ENCODE measurements at places on chromosomes 12 and 14. TPM values are rescaled to one million over a fixed set of nuclear protein-coding genes. Genes with fewer than 3 reads are reported as not detected.
A peak's percentile ranks its signal among the peaks of the same experiment; 100 is the strongest.

- H3K36me3 ChIP-seq: no peaks in the 10 kb centered on the region
- peak; percentile 45 for DNase-seq
- H3K4me1 ChIP-seq: peaks cover 12% of the 10 kb centered on the region
- no peaks in the 10 kb centered on the region for H3K27me3 ChIP-seq
- H3K4me3 ChIP-seq: no peak overlapping the region
- no peak overlapping the region for H3K27ac ChIP-seq
Observed at GRCh38 chr12:124764451-124764850, 99.2 kb downstream of the SCARB1 start.

- no peak for DNase-seq
- H3K27me3 ChIP-seq: no peaks in the 10 kb centered on the region
- H3K27ac ChIP-seq: no peak overlapping the region
- H3K4me3 ChIP-seq: no peak overlapping the region
Observed at GRCh38 chr14:51657762-51658161, 6.1 kb downstream of the FRMD6 start.

- no peaks in the 10 kb centered on the region for H3K27me3 ChIP-seq
- no peak overlapping the region for H3K27ac ChIP-seq
- H3K4me3 ChIP-seq: no peak overlapping the region
- DNase-seq: no peak
- H3K36me3 ChIP-seq: no peaks in the 10 kb centered on the region
Observed at GRCh38 chr14:23518709-23519108, 32.9 kb downstream of the ZFHX2 start.

DNA sequence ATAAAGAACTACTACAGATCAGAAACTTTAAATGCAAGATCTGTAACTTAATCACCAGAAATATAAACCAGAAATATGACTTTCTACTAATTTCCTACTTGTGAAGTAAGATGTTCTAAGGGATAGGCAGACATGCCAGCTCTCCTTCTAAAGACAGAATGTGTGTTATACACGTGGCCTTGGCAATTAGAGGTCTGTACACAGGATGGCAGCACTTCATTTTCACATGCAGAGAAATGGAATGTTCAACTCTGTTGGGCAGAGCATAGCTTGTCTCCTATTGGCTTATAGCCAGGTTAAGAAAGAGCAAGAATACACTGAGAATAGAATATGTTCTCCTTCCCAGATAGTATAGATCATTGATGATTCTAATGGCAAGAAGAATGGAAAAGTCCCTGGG, 403.8 kb downstream of the DAD1 start:
- no peak for DNase-seq
- H3K4me3 ChIP-seq: no peak overlapping the region
- H3K27me3 ChIP-seq: no peaks in the 10 kb centered on the region
- no peaks in the 10 kb centered on the region for H3K4me1 ChIP-seq
- no peaks in the 10 kb centered on the region for H3K36me3 ChIP-seq

GRCh38 chr12:96897421-96897820, 9.6 kb upstream of the NEDD1 start:
- no peaks in the 10 kb centered on the region for H3K36me3 ChIP-seq
- H3K4me1 ChIP-seq: no peaks in the 10 kb centered on the region
- H3K27me3 ChIP-seq: no peaks in the 10 kb centered on the region
- no peak overlapping the region for H3K4me3 ChIP-seq
- no peak for DNase-seq

- no peak overlapping the region for H3K27ac ChIP-seq
- H3K27me3 ChIP-seq: no peaks in the 10 kb centered on the region
- no peak overlapping the region for H3K4me3 ChIP-seq
- no peaks in the 10 kb centered on the region for H3K36me3 ChIP-seq
Observed at GRCh38 chr12:120822832-120823503, 81.2 kb downstream of the SPPL3 start.

DNA sequence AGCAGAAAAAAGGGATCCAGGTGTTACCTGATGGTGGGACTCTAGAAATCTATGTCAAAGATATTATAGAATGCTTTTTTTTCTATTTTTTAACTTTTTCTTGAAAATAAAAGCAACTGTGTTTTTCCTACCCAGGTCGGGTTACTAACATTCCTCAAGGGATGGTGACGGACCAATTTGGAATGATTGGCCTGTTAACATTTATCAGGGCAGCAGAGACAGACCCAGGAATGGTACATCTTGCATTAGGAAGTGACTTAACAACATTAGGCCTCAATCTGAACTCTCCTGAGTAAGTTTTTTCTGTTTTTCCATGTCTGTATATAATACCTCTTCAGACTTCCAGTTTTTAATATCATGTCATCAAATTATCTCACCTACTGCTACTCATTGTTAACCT, 27.6 kb upstream of the KCNMB4 start:
- DNase-seq: no peak
- H3K4me1 ChIP-seq: no peaks in the 10 kb centered on the region
- no peaks in the 10 kb centered on the region for H3K27me3 ChIP-seq
- H3K27ac ChIP-seq: no peak overlapping the region
- H3K4me3 ChIP-seq: no peak overlapping the region
- peaks cover 32% of the 10 kb centered on the region for H3K36me3 ChIP-seq

DNA sequence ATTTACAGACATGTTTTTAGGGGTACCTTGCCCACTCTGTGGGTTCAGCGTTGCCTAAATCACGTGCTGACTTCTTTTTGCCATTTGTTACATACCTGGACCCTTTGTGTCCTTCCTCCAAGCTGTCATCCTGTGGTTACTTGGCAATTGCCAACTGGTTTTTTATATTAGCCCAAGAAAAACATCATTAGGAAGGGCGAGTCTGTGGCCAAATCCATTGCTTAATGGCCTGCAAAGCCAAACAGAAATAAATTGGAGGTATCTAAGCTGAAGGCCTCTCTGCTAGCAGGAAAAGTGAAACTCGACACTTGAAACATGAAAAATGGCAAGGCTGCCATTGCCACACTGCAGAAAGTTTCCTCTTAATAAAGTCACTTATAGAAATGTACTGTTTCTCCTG, 190.4 kb downstream of the NUAK1 start:
- H3K27me3 ChIP-seq: no peaks in the 10 kb centered on the region
- no peak overlapping the region for H3K4me3 ChIP-seq
- no peak overlapping the region for H3K27ac ChIP-seq
- H3K36me3 ChIP-seq: no peaks in the 10 kb centered on the region
- DNase-seq: no peak

- no peaks in the 10 kb centered on the region for H3K36me3 ChIP-seq
- peak; percentile 53 for DNase-seq
- H3K4me1 ChIP-seq: peaks cover 6% of the 10 kb centered on the region
- H3K4me3 ChIP-seq: no peak overlapping the region
- H3K27me3 ChIP-seq: no peaks in the 10 kb centered on the region
Observed at GRCh38 chr14:33839193-33840076, 111.4 kb downstream of the EGLN3 start.

DNA sequence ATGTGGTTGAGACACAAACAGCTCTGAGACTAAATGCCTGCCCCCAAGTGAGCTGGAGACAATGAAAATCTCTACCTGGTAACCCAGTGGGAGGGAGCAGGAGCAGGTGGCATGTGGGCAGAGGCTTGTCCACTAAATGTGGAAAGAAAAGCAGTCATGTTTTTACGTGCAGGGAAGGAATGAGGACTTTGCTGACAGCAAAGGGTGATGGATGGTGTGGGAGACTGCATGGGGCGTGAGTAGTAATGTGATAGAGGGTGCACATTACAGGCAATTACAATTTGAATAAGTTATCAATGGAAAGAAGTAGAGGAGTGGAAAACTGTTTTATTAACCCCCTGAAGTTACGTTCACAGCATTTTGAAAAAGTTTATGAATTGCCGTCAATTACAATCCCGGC, 176.6 kb downstream of the NRXN3 start:
- no peak overlapping the region for H3K4me3 ChIP-seq
- no peaks in the 10 kb centered on the region for H3K4me1 ChIP-seq
- H3K36me3 ChIP-seq: no peaks in the 10 kb centered on the region

GRCh38 chr12:11884706-11885105, 186.0 kb upstream of the BCL2L14 start:
- DNase-seq: no peak
- peaks cover 36% of the 10 kb centered on the region for H3K4me1 ChIP-seq
- peak overlapping the region; percentile 76 for H3K27ac ChIP-seq
- no peaks in the 10 kb centered on the region for H3K27me3 ChIP-seq
- no peak overlapping the region for H3K4me3 ChIP-seq

GRCh38 chr14:61838661-61839245, 76.5 kb downstream of the SNAPC1 start:
- no peaks in the 10 kb centered on the region for H3K36me3 ChIP-seq
- no peak overlapping the region for H3K4me3 ChIP-seq
- no peaks in the 10 kb centered on the region for H3K4me1 ChIP-seq

GRCh38 chr12:113064395-113065125, 8.0 kb downstream of the DTX1 start:
- no peak overlapping the region for H3K27ac ChIP-seq
- H3K4me1 ChIP-seq: peaks cover 7% of the 10 kb centered on the region
- no peaks in the 10 kb centered on the region for H3K36me3 ChIP-seq
- no peak overlapping the region for H3K4me3 ChIP-seq
- H3K27me3 ChIP-seq: no peaks in the 10 kb centered on the region

GRCh38 chr14:54916101-54916500, 13.5 kb upstream of the GCH1 start:
- H3K27me3 ChIP-seq: no peaks in the 10 kb centered on the region
- no peak overlapping the region for H3K4me3 ChIP-seq
- no peak overlapping the region for H3K27ac ChIP-seq
- no peaks in the 10 kb centered on the region for H3K36me3 ChIP-seq
- no peaks in the 10 kb centered on the region for H3K4me1 ChIP-seq

LRTM2 gene
- total RNA-seq: not detected

NAV3 gene
- 2.6 TPM for total RNA-seq

CCDC177 gene
- not detected for total RNA-seq

RBP5 gene
- 1.3 TPM for total RNA-seq

SCNN1A gene
- 112 TPM for total RNA-seq

SIX6 gene
- not detected for total RNA-seq

TSHR gene
- total RNA-seq: not detected

OS9 gene
- 167 TPM for total RNA-seq

Measured in body of pancreas (tissue), 4 donors.